Activated naive CD8-positive, alpha-beta T cell treated with anti-CD3 and anti-CD28 coated beads, Interleukin-2, amount 50 U/mL, for 16 hours (primary cell): ENCODE measurements at places on chromosomes 11 and 22.

DNA sequence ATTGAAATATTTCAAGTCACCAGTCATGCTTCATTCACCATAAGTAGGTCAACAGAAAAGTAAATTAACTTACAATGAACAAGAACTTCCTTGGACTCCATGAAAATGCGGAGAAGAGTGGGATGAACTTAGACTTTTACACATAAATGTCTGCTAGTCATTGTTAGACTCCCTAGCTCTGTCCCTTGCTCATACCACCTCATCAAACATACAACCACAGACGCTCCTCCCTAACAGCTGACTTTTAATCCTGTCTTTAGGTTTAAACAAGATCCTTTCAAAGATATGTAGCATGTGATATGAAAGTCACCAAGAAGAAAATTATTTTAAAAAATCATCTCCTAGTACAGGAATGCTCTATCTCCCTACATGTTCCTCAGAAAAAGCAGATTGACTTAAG is 248.1 kb downstream of the DLG2 start:
- no peak for DNase-seq

GRCh38 chr11:105033781-105034180 is 1.2 kb downstream of the CASP1 start:
- no peak for DNase-seq

- no peak for DNase-seq
These were observed 19.7 kb downstream of the RASD2 start for GRCh38 chr22:35560366-35560765.

DNA sequence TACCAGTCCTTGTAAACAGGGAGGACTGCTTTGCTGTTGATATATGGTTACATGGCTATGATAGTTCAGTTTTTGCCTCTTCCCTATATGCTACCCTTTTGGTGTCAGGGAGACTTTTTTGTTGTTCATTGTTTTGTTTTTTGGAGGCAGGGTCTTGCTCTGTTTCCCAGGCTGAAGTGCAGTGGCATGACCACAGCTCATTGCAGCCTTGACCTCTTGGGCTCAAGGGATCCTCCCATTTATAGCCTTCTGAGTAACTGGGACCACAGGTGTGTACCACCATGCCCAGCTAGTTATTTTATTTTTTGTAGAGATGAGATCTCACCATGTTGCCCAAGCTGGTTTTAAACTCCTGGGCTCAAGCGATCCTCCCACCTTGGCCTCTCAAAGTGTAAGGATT is 38.6 kb upstream of the SPTBN2 start:
- no peak for DNase-seq

GRCh38 chr11:61345170-61345610 is 12.2 kb downstream of the TKFC start:
- no peak for DNase-seq

DNA sequence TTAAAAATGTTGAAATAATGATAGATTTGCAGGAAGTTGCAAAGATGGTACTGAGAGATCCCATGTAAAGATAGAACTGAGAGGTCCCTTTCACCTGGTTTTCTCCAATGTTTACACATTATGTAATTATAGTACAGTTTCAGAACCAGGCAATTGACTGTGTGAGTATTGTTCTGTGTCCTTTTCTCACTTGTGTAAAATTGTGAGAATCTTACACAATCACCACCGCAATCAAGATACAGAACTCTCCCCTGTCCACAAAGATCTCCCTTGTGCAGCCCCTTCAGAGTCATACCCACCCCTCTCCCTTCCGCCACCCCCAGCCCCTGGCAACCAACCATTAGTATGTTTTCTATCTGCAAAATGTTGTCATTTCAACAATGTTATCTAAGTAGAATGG is 119.8 kb upstream of the NAV2 start:
- no peak for DNase-seq

- DNase-seq: no peak
These were observed 11.4 kb downstream of the EHF start for GRCh38 chr11:34632105-34632791.

DNA sequence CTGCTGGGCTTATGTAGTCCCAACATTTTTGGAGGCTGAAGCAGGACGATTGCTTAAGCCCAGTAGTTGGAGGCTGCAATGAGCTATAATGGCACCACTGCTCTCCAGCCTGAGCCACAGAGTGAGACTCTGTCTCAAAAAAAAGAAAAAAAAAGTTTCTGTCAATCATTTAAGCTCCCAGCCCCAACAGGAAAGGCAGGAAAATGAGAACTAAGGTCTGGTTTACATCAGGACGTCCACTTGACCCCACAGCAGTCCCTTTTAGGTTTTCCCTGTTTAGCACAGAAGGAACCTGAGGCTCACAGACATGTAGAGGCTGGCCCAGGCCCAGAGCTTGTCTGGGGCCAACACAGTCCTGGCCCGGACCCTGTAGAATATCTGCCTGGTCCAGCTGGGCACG is 9.2 kb upstream of the TTLL1 start:
- no peak for DNase-seq

- DNase-seq: no peak
These were observed 344 bp downstream of the IFT27 start for GRCh38 chr22:36775586-36775963.

DNA sequence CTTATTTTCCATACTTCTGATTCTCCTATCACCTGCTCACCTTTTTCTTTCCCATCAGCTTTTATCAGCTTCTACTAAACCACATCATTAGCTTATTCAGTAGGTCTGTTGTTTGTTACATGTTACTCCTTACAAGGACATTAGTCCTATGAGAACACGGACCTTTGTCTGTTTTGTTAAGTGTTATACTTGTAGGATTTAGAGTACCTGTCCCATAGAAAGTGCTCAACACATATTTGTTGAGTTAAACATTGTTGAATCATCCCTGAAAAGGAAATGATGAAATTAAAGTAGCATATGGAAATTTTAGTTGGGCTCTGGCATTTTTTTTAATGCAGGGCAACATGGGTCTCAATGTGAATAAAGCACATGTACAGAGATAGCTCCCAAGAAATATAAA is 222.1 kb upstream of the CARD18 start:
- DNase-seq: no peak

DNA sequence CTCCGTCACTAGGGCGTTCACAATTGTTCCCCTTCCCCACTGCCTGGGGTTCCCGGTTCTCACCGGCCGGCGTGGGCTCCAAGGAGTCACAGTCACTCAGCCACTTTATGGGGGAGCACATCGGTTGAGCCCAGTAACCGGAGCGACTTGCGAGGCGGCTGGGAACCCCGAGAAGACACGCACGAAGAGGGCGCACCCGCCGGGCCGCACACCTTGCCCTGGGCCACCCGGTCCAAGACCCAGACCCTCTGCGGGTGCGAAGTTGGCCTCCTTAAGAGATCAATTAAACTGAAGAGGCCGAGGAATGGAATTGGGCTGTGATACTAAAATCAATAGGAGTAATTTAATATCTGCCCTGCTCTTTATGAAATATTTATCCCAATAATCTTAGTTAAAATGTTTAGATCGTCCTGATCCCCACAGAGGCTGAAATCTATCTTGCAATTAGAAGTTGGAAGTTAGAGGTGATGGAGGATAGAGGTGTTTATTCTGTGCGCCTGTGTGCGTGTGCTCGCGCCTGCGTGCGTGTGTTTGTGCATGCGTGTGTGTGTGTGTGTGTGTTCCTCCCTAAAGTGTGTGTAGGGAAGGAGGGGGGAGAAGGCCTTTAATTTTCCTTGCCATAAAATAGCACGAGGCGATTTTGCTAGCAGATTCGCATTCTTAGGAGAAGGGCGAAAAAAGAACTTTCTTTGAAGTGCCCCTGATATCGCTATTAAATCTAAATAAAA is 954 bp upstream of the MN1 start:
- DNase-seq: no peak

DNA sequence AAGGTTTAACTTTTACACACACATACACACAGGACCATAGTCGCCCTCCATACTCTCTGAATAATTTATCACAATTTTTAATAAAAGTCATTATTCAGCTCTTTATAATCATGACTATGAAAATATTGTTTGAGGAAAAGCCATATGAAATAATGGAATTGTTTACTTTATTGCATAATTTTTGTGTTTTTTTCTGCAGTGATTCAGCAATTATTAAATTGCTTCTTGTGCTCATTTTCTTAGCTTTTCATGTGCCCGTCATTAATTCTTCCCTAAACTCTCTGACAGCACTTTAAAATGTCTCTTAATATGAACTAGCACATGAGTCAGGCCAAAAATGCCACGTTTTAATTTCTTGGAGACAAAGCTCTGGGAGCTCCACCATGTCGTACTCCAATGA is 77.5 kb upstream of the ALX4 start:
- no peak for DNase-seq

DNA sequence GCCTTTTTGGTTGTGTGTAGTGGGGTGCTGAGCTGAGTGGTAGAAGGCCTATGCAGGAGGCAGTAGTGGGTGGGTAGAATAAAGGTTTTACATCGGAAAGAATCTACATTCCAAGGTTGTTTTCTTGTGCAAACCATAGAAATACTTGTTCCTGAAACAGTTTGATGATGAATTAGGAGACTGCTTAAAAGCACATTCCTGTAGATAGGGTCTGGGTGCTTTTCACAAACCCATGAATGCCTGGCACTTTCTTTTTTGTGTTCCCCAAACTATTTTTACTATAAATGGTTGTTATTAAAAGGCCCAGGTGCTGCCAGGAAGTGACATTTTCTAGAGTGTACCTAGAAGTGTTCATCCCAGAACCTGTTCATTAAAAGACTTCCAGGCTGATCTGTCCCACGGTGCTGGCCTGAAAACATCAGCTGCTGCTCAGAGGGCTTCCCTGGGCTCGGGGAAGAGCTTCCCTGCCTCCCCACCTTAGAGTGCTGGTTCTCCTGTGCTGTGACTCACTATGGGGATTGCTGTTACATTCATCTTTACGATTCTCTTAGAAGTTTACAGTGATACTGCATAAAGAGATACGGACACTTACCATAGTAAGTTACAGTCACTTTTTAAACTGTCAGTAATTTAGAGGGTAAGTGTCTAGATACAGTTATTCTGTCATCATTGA is 27.9 kb downstream of the PPFIA1 start:
- DNase-seq: no peak

- DNase-seq: no peak
These were observed 57.0 kb downstream of the RBFOX2 start for GRCh38 chr22:35971456-35972119.

DNA sequence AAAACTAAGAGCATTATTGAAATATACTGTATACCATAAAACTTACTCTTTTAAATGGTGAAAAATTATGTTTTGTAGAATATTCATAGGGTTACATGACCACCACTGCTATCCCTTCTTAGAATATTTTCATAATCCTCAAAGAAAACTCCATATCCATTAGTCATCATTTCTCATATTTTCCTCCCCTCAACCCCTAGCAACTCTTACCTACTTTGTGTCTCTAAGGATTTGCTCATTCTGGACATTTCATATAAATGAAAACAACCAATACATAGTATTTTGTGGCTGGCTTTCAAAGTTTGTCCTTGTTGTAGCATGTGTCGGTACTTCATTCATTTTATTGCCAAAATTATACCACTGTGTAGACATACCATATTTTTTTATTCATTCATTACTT is 863.8 kb downstream of the KCNA4 start:
- no peak for DNase-seq

GRCh38 chr22:41833369-41834004 is 582 bp downstream of the SREBF2 start:
- DNase-seq: no peak

DNA sequence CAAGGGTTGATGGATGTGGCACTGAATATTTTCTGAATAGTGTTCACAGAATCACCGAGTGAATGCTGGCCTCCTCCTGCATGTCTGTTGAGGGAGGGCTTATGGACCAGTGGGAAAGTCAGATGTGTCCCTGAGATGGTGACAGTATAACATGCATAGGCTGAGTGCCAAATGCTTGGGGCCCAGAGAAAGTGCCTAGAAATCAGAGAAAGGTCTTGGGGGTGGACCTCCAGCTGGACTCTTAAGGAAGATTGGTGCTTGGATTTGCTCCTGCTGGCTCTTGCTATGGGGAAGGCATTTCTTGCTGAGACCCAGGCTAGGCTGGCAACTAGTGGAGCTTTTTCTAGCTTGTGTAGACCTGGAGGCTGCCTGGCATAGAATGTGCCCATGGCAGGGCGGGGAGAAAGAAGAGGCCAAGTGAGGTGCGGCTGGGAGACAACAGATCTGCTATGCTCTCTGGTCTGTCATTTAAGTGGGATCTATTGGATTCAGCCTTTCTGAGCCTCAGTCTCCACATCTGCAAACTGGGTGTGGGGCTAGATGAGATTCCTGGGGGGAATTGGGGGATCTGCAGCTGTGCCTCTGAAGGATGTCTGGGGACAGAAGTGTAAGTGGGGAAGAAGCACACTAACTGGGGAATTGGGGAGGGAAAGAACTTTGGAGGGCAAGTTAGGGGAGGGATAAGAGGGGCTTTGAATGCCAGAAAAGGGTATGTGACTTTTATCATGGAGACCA is 27.4 kb downstream of the ZNRF3 start:
- no peak for DNase-seq

- no peak for DNase-seq
These were observed 7.6 kb downstream of the VPS37C start for GRCh38 chr11:61153593-61154095.

DNA sequence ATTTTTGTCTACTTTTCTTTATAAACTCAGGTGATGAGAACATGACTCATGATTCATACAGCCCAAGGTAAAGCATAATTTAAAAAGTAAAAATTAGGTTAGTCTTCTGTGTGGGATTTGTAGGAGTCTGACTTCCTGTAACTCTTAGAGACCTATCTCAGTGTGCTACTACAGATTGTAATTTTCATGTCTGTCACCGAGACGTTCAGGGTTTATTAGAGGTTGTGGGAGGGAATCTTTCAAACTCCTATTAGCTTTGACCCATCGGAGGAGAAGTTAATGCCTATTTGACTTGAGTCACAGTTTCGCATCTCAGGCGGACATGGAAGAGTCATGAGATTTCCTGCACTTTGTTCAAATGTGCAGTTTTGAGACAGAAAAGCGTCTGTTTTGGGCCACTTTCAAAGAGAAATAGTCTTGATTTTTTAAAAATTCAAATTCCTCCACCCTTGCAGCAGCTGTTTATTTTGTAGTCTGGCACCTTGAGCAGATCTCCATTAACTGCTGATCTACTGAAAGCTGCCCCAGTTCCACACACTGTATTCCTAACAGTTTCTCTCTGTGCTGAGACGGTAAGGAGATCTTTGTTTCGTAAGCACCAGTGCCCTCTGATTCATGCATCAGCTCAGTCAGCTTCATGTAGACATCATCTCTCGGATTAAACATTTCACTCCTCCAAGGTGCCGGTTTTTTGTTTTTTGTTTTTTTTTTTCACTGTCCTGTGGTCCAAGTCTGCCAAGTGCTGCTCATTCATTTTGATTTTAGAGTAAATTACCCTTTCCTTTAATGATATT is 24.3 kb downstream of the ALKBH3 start:
- DNase-seq: no peak

GRCh38 chr22:23404689-23405365 is 175.3 kb downstream of the IGLL1 start:
- no peak for DNase-seq

GRCh38 chr11:69649576-69649900 is 8.6 kb downstream of the CCND1 start:
- DNase-seq: no peak

- no peak for DNase-seq
These were observed 178.0 kb downstream of the DSCAML1 start for GRCh38 chr11:117618982-117619355.

GRCh38 chr11:77779935-77780334 is 40.6 kb downstream of the RSF1 start:
- no peak for DNase-seq
